ENCODE measurements at places on chromosomes 5 and 9.
A peak's percentile ranks its signal among the peaks of the same experiment; 100 is the strongest.

GRCh38 chr9:36317766-36318165 lies 59.5 kb upstream of the GNE start:
- peak overlapping the region; percentile 77 for H3K27ac ChIP-seq
- H3K36me3 ChIP-seq, result no peaks in the 10 kb centered on the region
- H3K27me3 ChIP-seq, result no peaks in the 10 kb centered on the region
- H3K4me3 ChIP-seq, result no peak overlapping the region

GRCh38 chr5:180099733-180100611 lies 28.4 kb upstream of the RNF130 start:
- H3K36me3 ChIP-seq, result no peaks in the 10 kb centered on the region
- H3K4me1 ChIP-seq, result no peaks in the 10 kb centered on the region
- no peak overlapping the region for H3K4me3 ChIP-seq
- H3K27ac ChIP-seq, result no peak overlapping the region
- no peaks in the 10 kb centered on the region for H3K27me3 ChIP-seq

- no peaks in the 10 kb centered on the region for H3K36me3 ChIP-seq
- H3K4me3 ChIP-seq, result no peak overlapping the region
- no peaks in the 10 kb centered on the region for H3K27me3 ChIP-seq
- H3K4me1 ChIP-seq, result peaks cover 11% of the 10 kb centered on the region
- no peak for DNase-seq
These were observed 3.7 kb upstream of the ICE1 start for GRCh38 chr5:5418764-5419163.

DNA sequence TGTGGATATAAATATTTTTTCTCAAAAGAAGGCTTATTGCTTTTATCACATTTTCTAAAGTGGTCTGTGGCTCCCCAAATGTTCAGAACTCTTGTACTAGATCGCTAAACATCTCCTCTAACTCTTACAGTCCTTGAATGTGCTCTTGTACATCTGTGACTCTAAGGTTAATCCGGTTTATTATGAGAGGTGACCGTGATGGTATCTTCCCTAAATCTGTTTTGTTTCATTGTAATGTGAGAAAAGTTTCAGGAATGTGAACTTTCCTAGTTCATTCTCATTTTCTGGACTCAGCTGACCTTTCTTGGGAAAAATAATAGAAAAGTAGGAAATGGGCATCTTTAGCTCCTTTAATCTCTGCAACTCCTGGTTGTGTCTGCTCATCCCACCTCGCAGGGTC lies 94.5 kb upstream of the CD180 start:
- H3K4me1 ChIP-seq, result peaks cover 28% of the 10 kb centered on the region
- no peaks in the 10 kb centered on the region for H3K36me3 ChIP-seq
- H3K27me3 ChIP-seq, result no peaks in the 10 kb centered on the region
- no peak overlapping the region for H3K4me3 ChIP-seq

GRCh38 chr9:15693701-15694100 lies 140.9 kb downstream of the CCDC171 start:
- H3K4me1 ChIP-seq, result peaks cover 10% of the 10 kb centered on the region
- no peaks in the 10 kb centered on the region for H3K36me3 ChIP-seq
- no peak overlapping the region for H3K27ac ChIP-seq
- no peak for DNase-seq

GRCh38 chr5:72624641-72625236 lies 117.5 kb upstream of the ZNF366 start:
- H3K4me3 ChIP-seq, result no peak overlapping the region
- no peak for DNase-seq
- H3K27me3 ChIP-seq, result no peaks in the 10 kb centered on the region
- H3K4me1 ChIP-seq, result no peaks in the 10 kb centered on the region
- H3K36me3 ChIP-seq, result no peaks in the 10 kb centered on the region
